ENCODE measurements at places on chromosomes 11 and 22.

DNA sequence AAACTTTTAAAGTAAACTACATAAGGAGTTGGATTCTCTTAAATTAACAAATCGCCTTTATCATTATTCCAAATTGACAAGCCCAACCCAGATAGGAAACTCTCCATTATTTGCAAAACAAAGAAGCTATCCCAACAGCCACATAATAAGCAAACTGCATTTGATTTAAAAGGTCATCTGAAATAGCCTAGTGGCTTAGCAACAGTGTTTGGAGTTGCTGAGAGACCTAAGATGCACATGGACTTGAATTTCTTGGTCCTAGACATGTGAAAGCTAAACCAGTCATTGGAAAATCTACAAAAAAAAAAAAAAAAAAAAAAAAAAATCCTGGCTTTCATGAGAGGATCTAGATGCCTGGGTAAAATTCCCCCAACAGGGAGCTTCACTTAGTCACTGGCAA is 69.5 kb downstream of the PRCP start:
- no peak for DNase-seq

GRCh38 chr11:89015614-89016013 is 50.2 kb downstream of the GRM5 start:
- DNase-seq: no peak

- DNase-seq: no peak
These were observed 39.5 kb downstream of the REXO2 start for GRCh38 chr11:114478768-114479167.

- DNase-seq: no peak
These were observed 237.8 kb downstream of the TBC1D22A start for GRCh38 chr22:47000256-47000655.

DNA sequence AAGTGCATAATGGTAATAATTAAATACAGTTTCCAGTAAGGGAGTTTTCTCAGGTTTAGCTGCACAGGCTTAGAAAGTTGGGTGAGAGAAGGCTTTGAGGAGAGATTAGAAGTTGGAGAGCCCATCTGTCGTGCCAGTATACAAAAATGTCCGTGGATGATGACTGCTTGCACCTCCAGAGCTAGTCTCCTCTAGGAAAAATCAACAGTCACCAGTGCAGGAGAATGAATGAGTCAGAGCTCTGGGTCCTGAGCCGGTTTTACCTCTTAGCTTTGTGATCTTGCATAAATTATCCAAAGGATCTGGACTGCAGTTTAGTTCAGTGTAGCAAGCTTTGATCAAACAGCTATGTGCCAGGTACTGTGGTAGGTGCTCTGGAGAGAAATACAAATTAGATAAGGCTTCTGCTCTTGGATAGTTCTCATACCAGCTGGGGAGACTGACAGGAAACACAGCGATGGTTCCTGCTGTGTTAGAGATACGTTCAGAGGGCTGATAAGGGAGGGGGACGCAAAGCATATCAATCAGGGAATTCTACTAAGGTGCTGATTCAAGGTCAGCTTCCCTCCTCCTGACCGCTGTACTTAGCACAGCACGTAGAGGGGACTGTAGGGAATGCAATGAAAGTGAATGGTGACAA is 125.9 kb downstream of the TEAD1 start:
- no peak for DNase-seq

- DNase-seq: no peak
These were observed 6.3 kb upstream of the KCNJ5 start for GRCh38 chr11:128884703-128885338.

DNA sequence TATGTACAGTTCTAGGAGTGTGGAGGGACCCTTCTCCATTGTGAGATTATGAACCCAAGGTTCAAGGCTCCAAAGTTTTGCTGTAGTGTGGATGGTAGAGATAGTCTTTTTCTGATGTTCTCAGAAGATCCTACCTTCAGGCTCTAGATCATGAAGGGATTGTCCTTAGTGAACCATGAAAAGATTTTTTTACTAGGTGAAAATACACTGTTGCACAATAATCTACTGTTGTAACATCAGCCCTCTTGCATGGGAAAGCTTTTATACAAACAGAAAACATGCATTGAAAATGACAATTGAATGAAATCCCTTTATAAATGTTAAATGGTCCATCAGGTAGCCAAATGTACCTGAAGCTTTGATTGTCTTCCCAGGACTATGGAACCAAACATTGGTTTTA is 177.8 kb downstream of the FAM76B start:
- no peak for DNase-seq

- no peak for DNase-seq
These were observed 2.4 kb upstream of the SOX6 start for GRCh38 chr11:16358726-16359125.

- DNase-seq: no peak
These were observed 131.9 kb downstream of the WNT11 start for GRCh38 chr11:76074148-76075095.

- peak; percentile 23 for DNase-seq
These were observed 98.6 kb downstream of the KIF18A start for GRCh38 chr11:28009388-28009787.

DNA sequence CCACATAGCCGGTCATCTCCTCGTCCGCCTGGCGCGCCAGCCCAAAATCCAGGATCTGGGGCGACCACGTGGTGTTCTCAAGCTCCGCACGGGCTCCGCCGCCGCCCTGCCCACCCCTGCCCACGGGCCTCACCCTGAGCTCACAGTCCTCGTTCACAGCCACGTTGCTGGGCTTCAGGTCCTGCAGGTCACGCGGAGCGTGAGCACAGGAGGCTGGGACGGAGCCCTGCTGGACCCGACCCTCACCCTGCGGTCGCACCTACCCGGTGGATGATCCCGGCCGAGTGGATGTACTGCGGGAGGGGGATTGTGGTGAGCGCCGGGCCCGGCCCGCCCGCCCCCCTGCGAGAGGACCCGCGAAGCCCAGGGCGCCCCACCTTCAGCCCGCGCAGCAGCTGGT is 3.2 kb downstream of the MAPK11 start:
- DNase-seq: no peak

DNA sequence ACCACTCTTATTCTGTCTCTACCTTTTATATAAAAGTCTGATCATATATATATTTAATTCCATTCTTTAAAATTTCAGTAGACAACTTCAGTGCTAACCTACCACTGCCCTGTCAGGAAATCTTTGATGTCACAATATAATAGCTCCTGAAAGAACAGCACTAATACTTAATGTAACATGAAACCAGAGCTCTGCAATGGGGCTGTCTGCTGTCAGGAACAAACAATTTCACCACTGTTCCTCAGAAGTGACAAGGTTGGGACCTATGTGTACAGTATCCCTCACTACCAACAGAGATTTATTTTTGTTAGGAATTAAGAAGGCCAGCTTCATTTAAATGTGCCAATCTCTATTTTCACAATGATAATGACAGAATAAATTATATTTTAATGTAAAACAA is 165.5 kb upstream of the C11orf58 start:
- DNase-seq: no peak

DNA sequence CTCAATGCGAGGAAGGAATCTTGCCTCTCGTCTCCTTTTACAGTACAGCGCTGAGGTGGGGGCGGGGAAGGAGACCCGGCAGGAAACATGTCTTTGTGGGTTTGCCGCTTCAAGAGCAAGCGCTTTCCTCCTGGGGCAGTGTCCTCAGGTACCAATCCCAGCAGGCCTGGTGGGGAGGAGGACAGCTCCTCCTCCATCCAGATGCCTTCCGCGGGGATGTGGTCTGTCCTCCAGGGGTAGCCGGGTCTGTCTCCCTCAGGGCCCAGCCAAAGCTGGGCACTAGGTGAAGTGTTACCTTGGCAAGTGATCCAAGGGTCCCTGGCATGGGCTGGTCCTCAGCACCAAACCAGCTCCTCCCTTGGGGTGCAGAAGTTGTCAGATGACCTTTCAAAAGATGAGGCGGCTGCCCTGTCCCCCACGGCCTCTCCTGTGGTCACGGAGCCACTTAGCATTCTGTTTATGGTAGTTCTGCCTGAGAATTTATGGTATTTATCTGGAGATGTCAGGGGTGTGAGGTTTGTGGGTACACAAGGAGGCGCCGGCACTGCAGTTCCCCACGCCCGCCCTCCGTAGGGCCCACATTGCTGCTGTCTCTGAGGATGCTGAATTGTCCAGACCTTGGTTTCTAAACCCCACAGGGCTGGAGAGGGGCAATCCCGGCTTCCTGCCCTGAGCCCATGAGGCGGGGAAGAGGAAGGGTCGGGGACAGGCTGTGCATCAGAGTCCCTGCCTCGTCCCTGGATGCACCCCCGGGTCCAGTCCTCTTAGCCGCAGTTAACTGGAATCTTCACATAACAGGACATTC is 93.5 kb upstream of the ANO1 start:
- no peak for DNase-seq

- no peak for DNase-seq
These were observed 19.6 kb downstream of the BRD1 start for GRCh38 chr22:49807780-49808708.
